ENCODE measurements at places on chromosomes 1 and 21.

- DNase-seq, result no peak
These were observed 649.4 kb upstream of the CXADR start for GRCh38 chr21:16863362-16863905.

- no peak for DNase-seq
These were observed 114.1 kb downstream of the C1orf94 start for GRCh38 chr1:34290831-34291230.

- DNase-seq, result no peak
These were observed 1212.3 kb upstream of the NCAM2 start for GRCh38 chr21:19785941-19786340.

GRCh38 chr1:204350312-204350711, 9.4 kb downstream of the PLEKHA6 start:
- DNase-seq, result no peak

- DNase-seq, result no peak
These were observed 11.6 kb downstream of the SLC2A1 start for GRCh38 chr1:42947117-42947516.

All from NCI-H2029 treated with DMSO at 0.1 percent for 48 hours (cell line).